NCI-H345 (cell line): ENCODE measurements at places on chromosomes 7 and 10.

DNA sequence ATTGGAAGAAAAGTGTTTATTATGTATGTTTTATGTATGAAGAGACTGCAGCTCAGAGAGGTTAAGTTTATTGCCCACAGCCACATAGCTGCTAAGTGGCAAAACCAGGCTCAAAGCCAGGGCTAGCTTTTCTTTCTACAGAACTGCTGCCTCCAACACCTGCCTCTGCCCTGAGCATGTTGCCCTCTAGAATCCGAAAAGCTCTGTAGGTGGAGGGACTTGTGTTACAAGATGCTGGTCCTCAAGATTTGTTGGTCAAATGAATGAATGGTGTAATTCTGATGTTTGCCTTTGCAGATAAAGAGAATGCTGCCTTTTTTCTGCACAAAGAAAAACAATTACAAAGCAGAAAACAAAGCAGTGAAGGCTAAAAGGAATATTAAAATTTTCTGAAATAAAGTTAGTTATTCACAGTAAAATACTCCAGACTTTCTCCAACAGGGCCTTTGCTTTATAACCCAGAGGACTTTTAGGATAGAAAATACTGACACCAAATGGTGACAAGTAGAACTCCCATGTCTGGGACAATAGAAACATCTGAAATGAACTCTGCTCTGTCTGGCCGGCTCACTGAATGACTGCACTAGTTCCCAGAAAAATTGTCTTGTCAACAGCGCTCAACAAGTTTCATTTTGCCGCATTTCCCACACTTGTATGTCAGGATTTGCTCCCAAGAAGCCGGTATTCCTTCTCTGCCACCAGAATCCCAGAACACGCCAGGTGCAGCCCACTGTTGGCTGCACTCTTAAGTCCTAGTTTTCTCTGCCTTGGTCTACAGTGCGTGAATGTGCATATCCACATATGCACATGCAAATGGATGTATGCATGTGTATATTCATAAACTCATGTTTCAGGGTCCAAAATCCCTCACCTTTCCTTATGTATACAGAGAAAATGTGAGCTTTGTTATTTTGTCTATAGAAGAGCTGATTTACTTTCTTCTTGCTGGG lies 11.0 kb upstream of the DNTT start:
- peak; percentile 14 for DNase-seq

DNA sequence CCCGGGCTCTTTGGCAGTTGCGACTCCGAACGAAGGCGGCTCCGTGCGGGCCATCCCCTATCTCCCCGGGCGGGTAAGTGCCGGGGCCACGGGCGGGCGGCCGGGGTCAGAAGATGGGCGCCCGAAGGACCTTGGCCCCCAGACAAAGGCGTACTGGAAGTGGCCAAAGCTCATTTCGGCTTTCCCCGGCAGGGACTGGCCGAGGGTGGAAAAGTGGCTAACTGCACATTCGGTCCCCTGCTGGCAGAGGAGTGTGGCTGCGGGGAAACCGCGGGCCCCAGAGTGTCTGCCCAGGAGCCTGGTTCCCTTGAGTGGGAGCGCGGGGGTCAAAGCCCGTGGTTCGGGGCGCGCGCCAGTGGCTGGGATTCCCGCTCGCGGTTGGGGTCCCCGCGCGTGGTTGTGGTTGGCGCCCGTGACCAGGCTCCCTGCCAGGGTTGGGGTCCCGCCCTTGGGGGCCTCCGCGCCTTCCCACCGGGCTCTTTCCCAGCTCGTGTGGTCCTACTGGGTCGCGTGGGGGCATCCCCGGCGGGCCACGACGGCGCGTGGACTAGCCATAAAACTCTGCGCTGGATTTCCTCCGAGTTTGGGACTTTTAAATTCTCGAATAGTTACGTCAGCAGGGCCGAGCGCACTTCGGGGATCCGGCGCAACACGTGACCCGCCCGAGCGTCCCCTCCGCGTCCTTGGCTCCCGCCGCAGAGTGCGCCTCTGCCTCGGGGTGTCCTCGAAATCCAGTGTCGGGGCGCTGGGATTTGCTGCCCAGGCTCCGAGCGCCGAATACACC lies 124.4 kb downstream of the TACC2 start:
- DNase-seq = no peak

DNA sequence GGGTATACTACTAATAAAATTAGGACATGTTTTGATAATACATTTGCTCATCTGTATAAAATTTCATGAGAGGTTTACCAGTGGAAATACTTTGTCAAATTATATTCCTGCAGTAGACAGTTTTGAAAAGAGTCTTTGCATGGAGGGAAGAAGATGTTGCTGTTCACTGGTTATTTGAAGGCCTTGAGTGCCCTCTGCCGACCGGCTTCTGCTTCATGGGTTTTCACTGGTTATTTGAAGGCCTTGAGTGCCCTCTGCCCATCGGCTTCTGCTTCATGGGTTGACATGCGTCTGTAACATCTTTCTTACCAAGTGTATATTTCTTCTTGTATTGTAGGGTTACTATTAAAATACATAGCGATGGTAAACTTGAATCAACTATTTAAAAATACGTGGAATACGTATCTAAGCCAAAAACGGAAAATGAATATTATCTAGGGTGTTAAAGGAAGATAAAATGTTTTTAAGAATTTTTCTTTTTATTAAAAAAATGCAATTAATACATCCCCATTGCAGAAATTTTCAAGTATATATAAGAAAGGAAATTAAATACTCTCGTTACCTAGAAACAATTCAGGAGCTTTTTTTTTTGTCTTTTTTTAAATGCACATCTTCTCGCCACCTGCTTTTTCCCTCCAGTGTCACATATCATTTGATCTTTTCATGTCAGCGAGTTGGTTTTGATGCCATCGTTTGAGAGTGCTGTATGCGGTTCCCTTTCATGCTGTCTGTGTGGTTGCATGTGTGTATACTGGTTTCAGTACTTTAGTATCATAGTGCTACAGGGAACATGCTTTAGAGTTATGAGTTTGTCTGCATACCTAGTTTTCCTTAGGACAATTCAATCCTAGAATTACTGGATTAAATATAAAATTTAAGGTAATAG lies 73.4 kb downstream of the SHH start:
- peak; percentile 37 for DNase-seq

GRCh38 chr7:142334236-142334635 lies 76.4 kb upstream of the PRSS58 start:
- no peak for DNase-seq

DNA sequence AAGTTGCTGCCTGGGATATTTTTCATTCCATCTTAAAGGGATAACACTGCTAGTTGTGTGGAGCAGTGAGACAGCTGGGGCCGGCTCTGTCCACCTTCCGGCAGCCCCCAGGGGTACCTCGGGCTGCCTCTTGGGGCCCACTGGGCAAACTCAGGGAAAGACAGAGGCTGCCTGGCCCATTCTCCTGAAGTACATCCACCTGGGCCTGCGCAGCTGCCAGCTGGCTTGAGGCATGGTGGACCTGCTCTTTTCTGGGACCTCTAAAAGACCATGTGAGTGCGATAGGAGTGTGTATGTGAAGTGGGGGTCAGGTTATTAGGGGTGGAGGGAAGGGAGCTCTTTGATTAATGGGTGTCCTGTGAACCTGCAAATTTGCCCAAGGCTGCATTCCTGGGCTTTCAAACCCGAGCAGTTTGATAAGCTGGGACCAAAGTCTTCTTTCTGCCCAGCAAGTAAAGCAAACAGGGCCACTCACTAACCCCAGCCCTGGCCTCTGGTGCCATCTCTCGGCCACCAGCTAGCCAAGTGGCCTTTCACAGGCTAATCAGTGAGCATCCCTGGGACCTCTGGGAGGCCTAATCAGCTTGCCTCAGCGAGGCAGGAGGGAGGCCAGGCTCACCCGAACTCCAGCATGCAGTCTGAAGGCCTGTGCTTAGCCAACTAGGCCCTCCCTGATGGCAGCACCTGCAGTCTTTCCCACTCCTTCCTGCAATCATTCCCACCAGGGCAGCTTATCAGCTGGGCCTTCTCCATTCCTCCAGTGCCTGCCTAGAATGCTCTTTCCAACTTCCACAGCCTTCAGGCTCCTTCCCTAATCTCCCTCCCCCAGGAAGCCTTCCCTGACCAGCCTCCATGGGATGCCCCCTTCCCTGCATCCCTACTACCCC lies 954.7 kb upstream of the ZNF722 start:
- DNase-seq = no peak

- no peak for DNase-seq
Measured at GRCh38 chr7:25694699-25695098, 457.3 kb upstream of the NFE2L3 start.

DNA sequence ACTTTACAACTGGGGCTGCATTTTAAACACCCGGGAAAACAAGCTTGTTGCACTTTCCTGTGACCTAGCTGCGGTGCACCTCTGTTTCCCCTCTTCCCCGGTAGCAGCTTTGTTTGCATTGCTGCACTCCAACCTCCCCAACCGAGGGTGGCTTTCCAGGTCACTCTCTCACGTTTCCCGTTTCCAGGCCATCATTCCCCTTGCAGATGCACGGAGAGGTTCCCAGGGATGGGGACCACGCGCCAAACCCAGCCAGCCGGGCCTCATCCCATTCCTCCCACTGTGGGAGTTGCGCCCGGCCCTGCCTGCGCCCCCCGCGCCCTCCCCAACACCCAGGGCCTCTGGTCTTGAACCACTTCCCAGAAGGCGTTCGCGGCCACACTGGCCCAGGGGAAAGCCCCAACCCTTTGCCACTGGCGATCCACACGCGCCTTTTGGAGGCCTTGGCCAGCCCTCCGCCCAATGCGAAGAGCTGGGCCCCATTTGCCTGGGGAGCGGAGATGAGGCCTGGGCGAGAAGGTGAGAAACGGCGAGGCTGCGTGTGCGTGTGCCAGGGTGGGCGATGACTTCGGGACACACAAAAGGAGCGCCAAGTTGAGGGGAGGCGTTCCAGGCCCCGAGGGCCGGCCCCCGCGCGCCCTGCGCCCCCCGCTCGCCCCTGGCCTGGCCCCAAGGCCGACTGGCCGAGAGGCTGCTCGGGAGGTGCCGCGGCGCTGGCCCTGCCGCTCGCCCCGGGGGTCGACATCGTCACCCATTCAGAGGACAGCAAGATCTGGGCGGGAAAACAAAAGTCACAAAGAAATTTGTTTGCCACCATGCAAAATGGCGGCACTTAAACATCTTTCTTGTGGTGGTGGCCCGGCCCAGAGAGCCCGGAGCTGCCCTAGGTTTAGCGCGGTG lies 15.9 kb downstream of the SKIDA1 start:
- no peak for DNase-seq

- DNase-seq = no peak
Measured at GRCh38 chr10:126670056-126670894, at the start of gene C10orf90. Gene C10orf90 (minus strand): TSS chr10:126670693. CDS start chr10:126670480, 213 bp downstream.

DNA sequence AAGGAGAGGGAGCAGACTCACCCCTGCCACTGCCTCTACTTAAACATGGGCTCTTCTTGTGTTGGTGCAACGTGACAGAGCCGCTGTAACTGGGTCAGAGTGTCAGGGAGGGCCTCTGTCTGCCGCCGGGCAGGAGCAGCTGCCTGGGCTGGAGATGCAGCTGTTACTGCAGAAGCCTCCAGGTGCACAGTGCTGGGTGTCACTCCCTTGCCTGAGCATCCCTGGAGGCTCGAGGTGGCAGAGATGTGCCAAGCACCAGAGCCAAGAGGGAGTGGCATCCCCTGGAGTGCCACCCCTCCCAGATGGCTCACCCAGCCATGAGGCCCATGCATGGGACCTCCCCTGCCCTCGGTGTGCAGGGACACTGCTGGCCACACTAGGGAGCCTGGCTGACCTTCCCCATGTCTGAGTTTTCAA lies 145.7 kb downstream of the PRPF18 start:
- peak; percentile 42 for DNase-seq

DNA sequence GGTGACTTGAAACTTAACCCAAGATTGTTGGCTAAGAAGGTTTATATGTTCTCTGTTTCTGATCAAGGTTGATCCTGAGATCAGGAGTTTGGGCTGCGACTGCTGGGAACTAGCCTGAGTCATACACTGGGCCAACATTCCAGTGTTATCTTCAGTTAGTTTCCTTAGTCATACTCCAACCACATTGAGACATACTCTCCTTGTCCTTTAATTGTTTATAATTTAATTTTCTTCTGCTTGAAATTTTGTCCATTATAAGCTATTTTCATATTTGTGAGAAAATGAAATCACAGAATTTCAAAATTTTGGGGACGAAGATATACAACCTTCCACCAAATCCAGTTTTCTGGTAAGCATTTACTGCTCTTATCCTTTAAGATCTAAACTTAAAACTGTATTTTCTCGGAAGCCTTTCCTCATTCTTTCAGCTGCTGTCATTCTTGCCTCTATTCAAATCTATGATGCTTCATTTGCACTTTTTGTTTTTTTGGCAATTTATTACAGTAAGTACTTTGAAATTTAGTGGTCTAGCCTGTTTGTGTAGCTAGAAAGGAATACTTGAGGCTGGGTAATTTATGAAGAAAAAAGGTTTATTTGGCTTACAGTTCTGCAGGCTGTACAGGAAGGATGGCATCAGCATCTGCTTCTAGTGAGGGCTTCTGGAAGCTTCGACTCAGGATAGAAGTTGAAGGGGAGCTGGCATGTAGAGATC lies 63.4 kb upstream of the POT1 start:
- DNase-seq = no peak

- DNase-seq = no peak
Measured at GRCh38 chr10:75441682-75442081, 10.3 kb downstream of the LRMDA start.

GRCh38 chr7:92412745-92413144 lies 34.5 kb upstream of the GATAD1 start:
- DNase-seq = no peak

- DNase-seq = no peak
Measured at GRCh38 chr10:119502209-119502608, 40.3 kb downstream of the RGS10 start.

DNA sequence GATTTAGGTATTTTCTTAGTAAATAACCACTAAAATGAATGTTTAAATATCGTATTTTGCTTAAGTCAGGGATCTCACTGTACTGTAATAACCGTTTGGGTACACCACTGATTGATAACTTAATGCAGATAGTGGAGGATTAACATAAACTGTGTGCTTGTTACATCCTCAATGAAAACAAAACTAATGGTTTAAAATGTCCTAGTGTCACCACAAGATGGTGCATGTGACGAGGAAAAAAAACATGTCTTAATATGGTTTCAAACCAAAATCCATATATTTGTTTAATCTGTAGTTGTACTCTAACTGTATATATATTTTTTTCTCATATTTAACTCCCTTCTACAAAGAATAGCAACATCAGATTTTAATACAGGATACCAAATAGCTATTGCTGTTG lies 19.2 kb downstream of the ARMC10 start:
- no peak for DNase-seq

GRCh38 chr10:101901340-101901739 lies 57.7 kb upstream of the KCNIP2 start:
- DNase-seq = peak; percentile 71

DNA sequence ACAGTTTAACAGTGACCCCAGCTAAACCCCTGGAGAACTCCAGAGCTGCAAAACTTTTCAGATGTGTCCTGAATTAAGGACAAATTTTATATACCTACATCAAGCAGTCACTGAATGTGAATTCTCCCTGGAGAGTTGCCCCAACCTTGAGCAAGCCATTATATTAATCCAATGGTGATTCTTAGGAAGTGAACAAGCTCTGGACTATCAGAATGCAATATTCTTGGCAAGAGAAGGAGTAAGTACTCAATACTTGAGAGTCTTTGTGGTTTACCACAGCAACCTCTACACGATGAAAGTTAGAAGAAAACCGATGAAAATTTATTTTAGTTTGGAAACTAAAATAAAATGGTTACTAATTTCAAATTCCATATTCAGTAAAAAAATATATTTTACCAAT lies 19.3 kb upstream of the ZNF365 start:
- DNase-seq = no peak
